Left ventricle myocardium inferior (tissue), 1 donor: ENCODE measurements at places on chromosomes 13 and 19. TPM values are rescaled to one million over a fixed set of nuclear protein-coding genes. Genes with fewer than 3 reads are reported as not detected.

The GFY gene
- 0.14 TPM for total RNA-seq

GRCh38 chr13:101111894-101112293, 304.4 kb downstream of the NALCN start:
- H3K36me3 ChIP-seq = peaks cover 4% of the 10 kb centered on the region
- no peaks in the 10 kb centered on the region for H3K27me3 ChIP-seq
- no peak for DNase-seq
- peaks cover 9% of the 10 kb centered on the region for H3K4me1 ChIP-seq
- H3K4me3 ChIP-seq = no peak overlapping the region

DNA sequence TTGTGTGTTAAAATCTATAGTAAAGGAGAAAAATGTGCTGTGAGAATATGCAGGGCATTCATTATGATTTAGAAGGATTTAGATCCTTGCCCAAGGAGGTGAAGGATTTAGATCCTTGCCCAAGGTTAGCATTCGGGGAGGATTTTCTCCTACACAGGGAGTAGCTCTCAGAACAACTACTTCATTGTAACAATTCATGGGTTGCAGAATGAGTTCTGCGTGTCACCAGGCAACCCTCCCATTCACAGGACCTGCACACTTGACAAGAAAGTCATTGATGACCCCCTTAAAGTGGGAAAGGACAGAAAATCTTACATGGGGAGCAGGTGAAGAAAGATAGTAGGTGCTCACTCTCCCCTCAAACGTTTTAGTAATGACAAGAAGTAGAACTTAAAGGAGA, 167.1 kb upstream of the MAB21L1 start:
- H3K36me3 ChIP-seq = no peaks in the 10 kb centered on the region
- H3K27ac ChIP-seq = no peak overlapping the region
- H3K4me3 ChIP-seq = no peak overlapping the region
- no peak for DNase-seq
- no peaks in the 10 kb centered on the region for H3K27me3 ChIP-seq

- peaks cover 28% of the 10 kb centered on the region for H3K4me1 ChIP-seq
- H3K36me3 ChIP-seq = peaks cover 33% of the 10 kb centered on the region
- peak overlapping the region; percentile 94 for H3K27ac ChIP-seq
Measured at GRCh38 chr19:48480558-48481500, 11.7 kb downstream of the CYTH2 start.

The ZNF223 gene
- 2.9 TPM for total RNA-seq

- H3K4me1 ChIP-seq = no peaks in the 10 kb centered on the region
- no peak for DNase-seq
- H3K27me3 ChIP-seq = no peaks in the 10 kb centered on the region
- peaks cover 54% of the 10 kb centered on the region for H3K36me3 ChIP-seq
Measured at GRCh38 chr19:40377876-40378385, 12.1 kb downstream of the HIPK4 start.

DNA sequence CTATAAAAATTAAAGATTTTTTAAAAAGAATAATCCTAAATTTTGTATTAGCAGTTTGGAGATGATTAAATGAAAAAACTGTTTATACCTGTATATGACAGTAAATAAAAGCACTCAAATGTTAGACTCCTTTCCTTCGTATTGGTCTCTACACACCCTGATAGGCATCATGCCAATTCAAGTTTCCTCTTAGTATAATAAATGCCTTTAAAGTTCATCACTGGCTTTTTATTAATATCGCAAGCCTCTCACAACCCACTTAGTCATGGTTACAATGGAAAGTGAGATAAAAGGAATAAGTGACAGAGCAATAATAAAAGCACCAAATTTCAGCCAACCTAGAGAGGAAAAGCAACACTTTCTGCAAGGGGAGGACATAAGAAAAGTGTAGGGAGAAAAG, 102.2 kb downstream of the PIBF1 start:
- no peak overlapping the region for H3K4me3 ChIP-seq
- no peak overlapping the region for H3K27ac ChIP-seq
- no peaks in the 10 kb centered on the region for H3K4me1 ChIP-seq
- no peak for DNase-seq
- no peaks in the 10 kb centered on the region for H3K36me3 ChIP-seq

- H3K27ac ChIP-seq = peak overlapping the region; percentile 95
- peak overlapping the region; percentile 89 for H3K4me3 ChIP-seq
- H3K36me3 ChIP-seq = peaks cover 11% of the 10 kb centered on the region
- no peaks in the 10 kb centered on the region for H3K27me3 ChIP-seq
- peaks cover 46% of the 10 kb centered on the region for H3K4me1 ChIP-seq
Measured at GRCh38 chr19:27794494-27795042, 1418.4 kb downstream of the UQCRFS1 start.

The ZNF430 gene
- 3.1 TPM for total RNA-seq

- H3K27ac ChIP-seq = peak overlapping the region; percentile 97
- peaks cover 55% of the 10 kb centered on the region for H3K4me1 ChIP-seq
- peaks cover 23% of the 10 kb centered on the region for H3K36me3 ChIP-seq
Measured at GRCh38 chr19:38850976-38851621, 1.3 kb upstream of the HNRNPL start.

GRCh38 chr19:32404933-32405430, 588 bp upstream of the DPY19L3 start:
- H3K27ac ChIP-seq = peak overlapping the region; percentile 96
- H3K27me3 ChIP-seq = no peaks in the 10 kb centered on the region
- peak overlapping the region; percentile 96 for H3K4me3 ChIP-seq
- peaks cover 11% of the 10 kb centered on the region for H3K36me3 ChIP-seq
- peak; percentile 71 for DNase-seq
- H3K4me1 ChIP-seq = peaks cover 27% of the 10 kb centered on the region

- H3K27me3 ChIP-seq = no peaks in the 10 kb centered on the region
- H3K27ac ChIP-seq = peak overlapping the region; percentile 93
- H3K4me1 ChIP-seq = peaks cover 57% of the 10 kb centered on the region
- peak overlapping the region; percentile 91 for H3K4me3 ChIP-seq
Measured at GRCh38 chr19:17243211-17243829, 2.4 kb downstream of the NR2F6 start.

The NCCRP1 gene
- total RNA-seq = not detected

The BLVRB gene
- 91.3 TPM for total RNA-seq

- peaks cover 55% of the 10 kb centered on the region for H3K4me1 ChIP-seq
- H3K27ac ChIP-seq = peak overlapping the region; percentile 89
- DNase-seq = no peak
- no peaks in the 10 kb centered on the region for H3K27me3 ChIP-seq
Measured at GRCh38 chr13:113447596-113447995, 5.7 kb downstream of the ADPRHL1 start.

The PRSS57 gene
- total RNA-seq = not detected

GRCh38 chr19:46885411-46885810, 24.6 kb downstream of the ARHGAP35 start:
- H3K4me1 ChIP-seq = peaks cover 45% of the 10 kb centered on the region
- H3K27ac ChIP-seq = no peak overlapping the region
- H3K36me3 ChIP-seq = no peaks in the 10 kb centered on the region
- no peak overlapping the region for H3K4me3 ChIP-seq
- H3K27me3 ChIP-seq = no peaks in the 10 kb centered on the region
- DNase-seq = no peak

DNA sequence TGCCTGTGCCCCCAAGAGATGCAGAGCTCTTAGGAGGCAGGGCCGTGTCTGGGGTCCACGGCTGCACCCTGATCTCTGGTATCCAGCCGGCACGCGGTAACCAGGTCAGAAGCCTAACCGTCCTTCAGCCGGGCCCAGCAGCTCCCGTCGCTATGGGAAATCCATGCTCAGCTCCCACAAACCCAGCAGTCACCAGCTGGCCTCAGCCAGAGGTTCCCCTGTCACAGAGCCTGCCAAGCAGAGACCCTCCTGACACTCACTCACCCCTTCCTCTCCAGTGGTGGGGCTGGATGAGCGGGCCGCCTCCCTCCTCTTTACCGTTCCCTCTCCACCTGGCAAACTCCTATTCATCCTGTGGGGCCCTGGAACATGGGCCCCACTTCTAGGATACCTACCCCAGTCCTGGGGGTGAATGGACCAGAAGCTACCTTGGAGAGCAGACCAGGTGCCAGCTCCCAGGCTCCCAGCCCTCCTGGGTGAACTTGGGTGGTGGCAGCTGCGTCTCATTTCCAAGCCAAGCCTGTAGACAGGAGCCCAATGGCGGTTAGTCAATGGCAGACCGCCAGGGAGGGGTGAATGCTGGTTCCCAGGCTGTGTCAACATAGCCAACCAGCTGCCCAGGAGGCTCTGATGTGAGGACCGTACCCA, 21.4 kb upstream of the TCF3 start:
- DNase-seq = no peak
- peaks cover 94% of the 10 kb centered on the region for H3K27me3 ChIP-seq
- peaks cover 19% of the 10 kb centered on the region for H3K4me1 ChIP-seq
- H3K36me3 ChIP-seq = no peaks in the 10 kb centered on the region
- H3K4me3 ChIP-seq = no peak overlapping the region
- no peak overlapping the region for H3K27ac ChIP-seq

GRCh38 chr19:10748927-10749434, 31.1 kb downstream of the DNM2 start:
- H3K4me3 ChIP-seq = no peak overlapping the region
- no peaks in the 10 kb centered on the region for H3K27me3 ChIP-seq
- peak overlapping the region; percentile 94 for H3K27ac ChIP-seq
- no peaks in the 10 kb centered on the region for H3K36me3 ChIP-seq
- H3K4me1 ChIP-seq = peaks cover 97% of the 10 kb centered on the region

The GJB6 gene
- not detected for total RNA-seq

DNA sequence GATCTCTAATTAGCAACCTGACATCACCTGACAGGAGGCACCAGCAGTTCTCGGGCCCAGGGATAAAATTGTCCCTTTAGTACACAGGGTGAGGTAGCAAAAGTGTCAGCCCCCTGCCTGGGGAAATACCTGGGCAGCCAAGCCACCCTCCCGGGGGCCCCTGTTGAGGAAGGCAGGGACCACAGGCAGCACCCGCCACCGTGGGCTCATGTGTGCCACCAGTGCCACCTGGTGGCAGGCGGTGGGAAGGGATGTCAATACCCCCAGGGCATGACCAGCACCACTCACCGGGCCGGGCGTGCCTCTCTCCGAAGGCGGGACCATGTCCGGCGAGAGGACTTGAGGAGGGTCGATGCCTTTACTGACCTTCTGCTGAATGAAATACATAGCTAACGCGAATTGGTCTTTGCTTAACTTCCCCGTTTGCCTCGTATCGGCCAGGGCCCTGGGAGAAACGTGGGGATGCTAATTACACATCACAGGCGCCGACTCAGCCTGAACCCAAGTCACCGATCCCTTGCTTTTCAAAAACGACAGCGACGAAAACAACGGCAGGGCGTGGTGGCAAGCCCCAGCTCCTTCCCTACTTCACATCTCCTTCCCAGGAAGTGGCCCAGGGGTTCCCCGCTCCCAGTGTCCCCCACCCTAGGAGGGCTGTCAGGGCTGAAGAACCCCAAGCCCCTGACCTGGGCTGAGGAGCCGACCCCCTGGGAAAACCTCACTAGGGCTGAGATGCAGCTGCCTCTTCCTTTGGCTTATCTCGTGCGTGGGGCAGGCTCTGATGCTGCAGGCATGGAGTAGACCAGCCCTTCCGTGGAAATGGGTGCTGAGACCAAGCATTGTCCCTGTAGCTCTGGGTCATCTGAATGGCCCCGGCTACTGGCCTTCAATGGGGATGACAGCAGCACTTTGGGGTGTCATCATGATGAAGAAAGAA, 53.8 kb downstream of the EPS15L1 start:
- H3K27me3 ChIP-seq = no peaks in the 10 kb centered on the region
- peaks cover 81% of the 10 kb centered on the region for H3K36me3 ChIP-seq
- H3K4me1 ChIP-seq = peaks cover 51% of the 10 kb centered on the region
- no peak overlapping the region for H3K4me3 ChIP-seq
- peak overlapping the region; percentile 72 for H3K27ac ChIP-seq

The APC2 gene
- 0.22 TPM for total RNA-seq

GRCh38 chr13:28493740-28494503, 1.0 kb downstream of the FLT1 start:
- no peak for DNase-seq
- H3K4me1 ChIP-seq = peaks cover 48% of the 10 kb centered on the region
- H3K4me3 ChIP-seq = peak overlapping the region; percentile 75

GRCh38 chr19:39413272-39413910, 922 bp downstream of the PLEKHG2 start:
- H3K4me1 ChIP-seq = peaks cover 81% of the 10 kb centered on the region
- H3K4me3 ChIP-seq = peak overlapping the region; percentile 87
- peak overlapping the region; percentile 99 for H3K27ac ChIP-seq
- no peaks in the 10 kb centered on the region for H3K27me3 ChIP-seq

The ZNF709 gene
- total RNA-seq = 1.1 TPM

DNA sequence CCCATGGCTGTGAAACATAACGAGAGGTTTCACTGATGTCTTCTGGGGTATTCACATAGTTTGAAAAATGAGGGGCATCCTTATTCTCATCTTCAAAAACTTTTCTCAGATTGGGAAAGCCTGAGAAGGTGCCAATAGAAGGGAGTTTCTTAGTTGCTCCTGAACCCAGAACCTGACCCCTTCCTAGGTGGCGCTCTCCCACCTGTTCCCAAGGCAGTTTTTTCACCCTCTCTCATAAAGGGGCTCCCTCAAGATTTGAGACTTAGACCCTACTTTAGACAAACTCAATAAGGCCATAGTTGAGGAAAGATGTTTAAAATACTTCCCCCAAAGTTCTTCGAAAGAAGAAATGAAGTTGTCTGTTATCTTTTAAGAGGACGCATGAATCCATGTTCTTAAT, 142.2 kb downstream of the FGF9 start:
- H3K27ac ChIP-seq = no peak overlapping the region
- DNase-seq = no peak

The IGSF23 gene
- not detected for total RNA-seq

The VAV1 gene
- total RNA-seq = 1.8 TPM
